NCI-H1092 (cell line): ENCODE measurements at places on chromosomes 4 and X.
A peak's percentile ranks its signal among the peaks of the same experiment; 100 is the strongest.

DNA sequence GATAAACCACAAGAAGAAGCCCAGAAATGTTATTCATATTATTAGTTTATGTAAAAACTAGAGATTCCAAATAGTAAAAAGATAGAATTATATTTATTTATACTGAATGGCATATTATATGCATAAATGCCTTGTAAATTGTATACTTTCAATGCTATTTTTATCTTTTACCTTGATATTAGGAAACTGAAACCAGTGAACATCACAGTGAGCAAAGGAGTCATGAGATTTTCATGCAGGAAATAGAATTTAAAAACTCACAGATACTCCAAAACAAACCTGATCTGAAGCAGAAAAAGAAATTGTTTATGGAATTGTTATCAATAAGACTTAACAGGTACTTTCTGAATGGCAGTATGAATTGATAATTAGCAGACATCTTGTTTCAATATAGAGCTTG, 207.3 kb upstream of the CENPE start:
- no peak for DNase-seq

DNA sequence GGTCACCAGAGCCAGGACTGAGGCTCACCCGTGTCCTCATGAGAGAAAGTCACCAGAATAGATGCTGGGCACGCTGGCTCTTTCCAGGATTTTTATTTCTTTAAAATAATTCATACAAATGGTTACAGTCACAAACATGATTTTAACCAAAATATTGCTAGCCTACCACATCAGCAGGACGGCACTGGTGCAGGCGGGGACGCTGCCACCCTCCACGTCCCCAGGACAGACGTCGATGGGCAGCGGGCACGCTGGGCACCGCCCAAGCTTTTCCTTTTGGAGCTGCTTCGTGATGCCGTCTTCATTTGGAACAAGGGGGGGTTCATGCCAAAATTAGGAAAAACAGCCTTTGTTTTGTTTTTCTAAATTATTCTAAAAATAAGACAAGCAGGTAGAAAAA, 37.6 kb downstream of the CTBP1 start:
- DNase-seq: no peak

- DNase-seq: no peak
These were observed 16.7 kb upstream of the SOD3 start for GRCh38 chr4:24778464-24779225.

DNA sequence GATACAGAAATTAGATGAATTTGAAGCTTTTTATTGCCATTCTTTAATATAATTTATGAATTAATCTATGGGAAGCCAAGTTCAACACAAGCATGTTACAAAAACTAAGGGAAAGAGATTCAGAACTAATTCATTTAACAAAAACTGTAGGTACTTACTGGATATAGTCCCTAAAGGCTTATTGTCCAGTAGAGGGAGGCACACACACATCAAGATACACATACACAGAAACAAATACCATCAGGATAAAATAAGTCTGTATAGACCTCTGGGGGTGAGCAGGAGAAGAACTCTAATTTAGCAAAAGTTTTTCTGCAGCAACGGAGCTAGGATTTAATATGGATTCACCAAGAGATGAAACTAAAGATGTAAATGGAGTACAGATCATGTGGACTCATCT, 83.0 kb upstream of the IL13RA1 start:
- no peak for DNase-seq

GRCh38 chr4:123599061-123599919, 202.7 kb downstream of the SPRY1 start:
- DNase-seq: no peak

DNA sequence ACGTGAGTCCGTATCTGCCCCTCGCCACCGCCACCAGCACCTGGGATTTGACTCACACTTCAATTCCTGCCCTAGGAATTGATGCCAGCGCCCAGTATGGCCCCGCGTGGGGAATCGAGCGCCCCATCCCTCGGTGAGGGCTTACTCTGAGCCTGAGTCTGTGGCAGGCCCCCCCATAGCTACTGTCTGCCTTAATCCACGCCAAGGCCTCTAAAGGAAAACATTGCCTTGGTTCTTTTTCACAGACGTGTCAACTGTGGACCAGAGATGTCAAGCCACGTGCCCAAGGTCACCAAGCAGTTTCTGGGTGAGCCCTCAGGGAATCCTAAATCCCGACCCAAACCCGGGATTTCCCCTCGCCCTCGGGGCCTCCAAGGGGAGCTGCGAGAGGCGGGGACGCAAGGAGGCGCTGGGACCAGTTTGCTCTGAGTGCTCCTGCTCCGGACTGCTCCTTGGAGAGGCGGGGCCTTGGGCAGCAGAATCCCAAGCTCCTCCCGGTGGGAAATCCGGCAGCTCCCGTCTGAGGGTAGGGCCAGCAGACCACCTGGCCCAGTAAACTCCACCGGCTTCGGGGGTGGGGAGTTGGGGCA, 12.9 kb downstream of the MSX1 start:
- no peak for DNase-seq

- DNase-seq: no peak
These were observed 174.5 kb upstream of the MXRA5 start for GRCh38 chrX:3520982-3521381.

GRCh38 chrX:100980608-100981497, 11.3 kb downstream of the ARL13A start:
- no peak for DNase-seq

DNA sequence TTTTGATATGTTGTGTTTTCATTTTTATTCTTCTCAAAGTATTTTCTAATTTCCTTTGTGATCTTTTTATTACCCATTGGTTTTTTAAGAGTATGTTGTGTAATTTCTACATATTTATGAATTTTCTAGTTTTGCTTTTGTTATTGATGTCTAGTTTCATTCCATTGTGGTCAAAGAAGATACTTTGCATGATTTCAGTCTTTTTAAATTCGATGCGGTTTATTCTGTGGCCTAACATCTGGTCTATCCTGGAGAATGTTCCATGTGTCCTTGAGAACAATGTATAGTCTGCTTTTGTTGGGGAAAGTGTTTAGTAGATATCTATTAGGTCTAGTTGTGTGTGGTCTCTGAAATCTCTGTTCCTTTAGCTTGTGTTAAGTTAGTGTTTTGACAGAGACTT, 46.2 kb downstream of the PPEF1 start:
- DNase-seq: no peak

DNA sequence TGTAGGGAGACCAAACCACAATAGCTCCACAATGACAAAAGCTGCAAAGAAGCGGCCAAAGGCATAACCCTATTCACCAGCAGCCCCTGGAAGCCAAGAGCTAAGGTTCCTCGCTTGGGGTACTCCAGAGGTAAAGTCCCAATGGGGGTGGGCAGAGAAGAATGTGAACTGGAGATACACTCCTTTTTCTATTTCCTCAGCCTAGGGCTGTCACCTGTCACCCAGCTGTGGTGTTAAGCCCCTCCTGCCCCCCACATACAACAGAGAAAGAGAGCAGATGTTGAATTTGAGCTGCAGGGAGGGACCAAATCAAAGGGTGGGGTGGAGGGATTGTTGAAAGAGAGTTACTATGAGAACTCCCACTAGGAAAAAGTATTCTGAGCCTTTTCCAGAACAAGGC, 26.1 kb downstream of the AMOT start:
- no peak for DNase-seq

- no peak for DNase-seq
These were observed 87.4 kb downstream of the FAM9B start for GRCh38 chrX:8946563-8946962.

DNA sequence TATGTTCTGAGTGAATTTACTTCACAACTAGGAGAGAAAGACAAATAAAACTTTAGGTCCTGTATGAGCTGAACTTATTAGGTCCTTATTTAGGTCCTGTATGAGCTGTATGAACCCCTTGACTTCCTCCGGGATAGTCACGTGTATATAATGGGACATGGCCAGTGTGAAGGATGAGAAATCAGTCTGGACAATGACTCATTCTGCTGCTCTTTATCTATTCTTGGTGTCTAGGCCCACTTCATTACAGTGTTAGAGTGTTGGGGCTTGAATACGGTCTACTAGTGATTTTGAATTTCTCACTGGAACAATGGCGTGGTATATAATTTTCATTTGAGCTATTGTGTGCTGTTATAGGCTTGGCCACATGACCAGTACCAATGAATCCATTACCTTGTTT, 21.9 kb downstream of the STK26 start:
- no peak for DNase-seq

- DNase-seq: no peak
These were observed 46.0 kb downstream of the WDR19 start for GRCh38 chr4:39228377-39228776.

- no peak for DNase-seq
These were observed 4.0 kb downstream of the PPP2R2C start for GRCh38 chr4:6468376-6468775.

- no peak for DNase-seq
These were observed 12.6 kb upstream of the CCNQ start for GRCh38 chrX:153611298-153612095.

GRCh38 chr4:40419231-40419912, 84.2 kb downstream of the CHRNA9 start:
- DNase-seq: no peak

DNA sequence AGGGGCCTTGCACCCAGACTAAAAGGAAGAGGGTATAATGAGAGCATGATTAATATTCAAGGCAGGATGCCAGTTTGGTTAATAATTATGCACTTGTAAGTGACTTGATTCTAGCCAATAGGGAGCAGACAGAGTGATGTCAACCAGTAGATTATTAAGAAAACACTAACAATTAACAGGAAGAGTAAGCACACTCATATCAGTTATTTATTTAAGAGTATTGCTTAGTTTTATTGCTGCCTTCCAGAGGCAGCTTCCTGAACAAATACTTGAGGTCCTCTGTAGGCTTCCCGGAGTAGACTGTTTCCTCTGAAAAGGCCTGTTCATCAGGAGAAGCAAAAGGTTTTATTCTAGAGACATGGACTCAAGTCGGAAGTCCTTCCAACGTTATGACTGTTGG, 129.1 kb upstream of the AFF2 start:
- DNase-seq: no peak

- DNase-seq: no peak
These were observed 39.2 kb downstream of the USP11 start for GRCh38 chrX:47272013-47272408.

- DNase-seq: peak; percentile 39
These were observed 382.7 kb downstream of the UNC5C start for GRCh38 chr4:95165926-95166524.

DNA sequence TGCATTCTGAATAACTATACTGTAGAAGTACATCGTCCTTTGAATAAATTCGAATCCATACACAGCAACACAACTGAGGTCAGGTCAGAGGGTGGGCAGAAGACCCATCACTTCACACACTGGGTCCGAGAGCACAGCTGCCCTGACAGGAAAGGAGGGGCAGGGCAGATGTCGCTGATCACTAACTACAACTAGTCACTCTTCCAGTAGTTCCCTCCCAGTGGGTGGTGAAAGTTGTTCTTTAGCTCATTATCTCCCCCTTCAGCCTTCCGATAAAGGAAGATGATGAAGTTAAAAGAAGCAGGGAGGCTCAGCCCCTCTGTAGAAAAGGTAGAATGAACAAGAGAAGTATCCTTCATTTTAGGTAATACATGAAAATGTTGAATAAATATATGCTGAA, 278.9 kb downstream of the INPP4B start:
- DNase-seq: no peak

GRCh38 chr4:83195269-83195668, 80.7 kb upstream of the PLAC8 start:
- DNase-seq: no peak

GRCh38 chrX:12898073-12898472, 8.3 kb upstream of the TLR8 start:
- no peak for DNase-seq

- DNase-seq: peak; percentile 54
These were observed 492 bp upstream of the NKX3-2 start for GRCh38 chr4:13544606-13545393.

DNA sequence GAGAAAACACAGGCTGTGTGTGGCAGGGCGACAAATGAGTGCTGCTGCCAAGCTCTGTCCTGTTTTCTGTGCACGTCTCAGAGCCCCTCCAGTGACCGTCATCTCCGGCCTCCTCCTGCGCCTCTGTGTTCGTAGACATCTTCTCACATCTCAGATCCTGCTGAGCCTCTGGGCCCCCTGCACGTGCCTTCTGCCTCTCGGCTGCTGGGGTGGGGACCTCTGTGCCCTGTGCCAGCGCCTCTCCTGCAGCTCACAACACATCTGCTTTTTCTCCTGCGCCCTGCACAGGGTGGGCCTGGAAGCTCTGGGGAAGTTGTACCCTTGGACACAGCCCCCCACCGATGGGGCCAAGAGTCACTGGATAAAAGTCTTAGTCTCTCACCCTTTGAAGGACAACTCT, 2.4 kb upstream of the CTAG2 start:
- DNase-seq: no peak

DNA sequence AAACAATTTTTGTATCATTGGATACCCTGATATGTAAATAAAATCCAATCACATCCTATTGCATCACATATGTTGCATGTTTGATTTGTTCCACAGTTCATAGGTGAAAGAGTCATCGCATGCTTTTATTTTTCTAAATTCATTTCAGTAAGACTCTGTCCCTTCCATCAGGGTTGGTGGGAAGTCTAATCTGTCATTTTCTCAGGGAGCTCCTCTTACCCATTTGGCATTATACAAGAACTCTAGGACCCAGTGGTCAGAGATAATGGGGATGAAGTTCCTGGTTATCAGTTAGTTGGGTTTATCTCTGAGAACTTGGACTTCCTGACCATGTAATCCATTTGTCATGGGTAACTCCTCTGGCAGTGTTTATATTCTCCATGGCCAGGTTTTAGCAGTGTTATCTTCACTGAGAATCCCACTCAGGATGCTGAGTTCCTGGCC, 227.1 kb upstream of the JADE1 start:
- DNase-seq: no peak

GRCh38 chr4:185165605-185166063, 22.6 kb downstream of the SLC25A4 start:
- no peak for DNase-seq

DNA sequence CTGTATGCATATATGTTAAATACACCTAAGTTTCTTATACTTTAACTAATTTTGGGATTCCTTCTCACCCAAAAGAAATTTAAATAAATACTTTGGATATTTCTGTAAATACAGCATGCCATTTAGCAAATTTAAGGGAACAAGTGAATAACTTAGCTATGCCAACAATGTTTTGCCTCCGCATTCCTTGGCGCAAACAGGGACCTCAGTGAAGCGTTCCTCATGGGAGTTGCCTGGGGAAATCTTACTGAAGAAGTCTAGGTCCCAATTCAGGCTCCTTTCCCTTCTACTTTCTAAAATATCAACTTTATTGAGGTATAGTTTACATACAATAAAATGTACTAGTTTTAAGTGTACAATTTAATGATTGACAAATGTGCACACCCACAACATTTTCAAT, 25.0 kb downstream of the COL4A5 start:
- DNase-seq: no peak

DNA sequence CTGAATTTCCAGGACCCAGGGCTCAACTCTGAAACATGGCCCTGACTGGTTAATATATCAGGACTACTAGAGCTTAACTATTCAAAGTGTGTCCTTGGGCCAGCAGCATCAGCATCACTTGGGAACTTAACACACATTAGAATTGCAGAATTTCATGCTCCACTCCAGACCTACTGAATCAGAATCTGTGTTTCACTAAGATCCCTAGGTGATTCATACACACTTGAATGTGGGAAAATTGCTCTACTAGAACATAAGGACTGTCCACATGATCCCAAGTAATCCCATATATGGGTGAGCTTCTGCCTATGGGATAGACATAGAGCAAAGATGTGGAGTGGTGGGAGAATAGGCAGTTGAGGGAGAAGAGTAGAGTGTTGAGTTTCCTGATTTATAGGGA, 192.5 kb upstream of the CLNK start:
- DNase-seq: no peak
